ENCODE measurements at places on chromosomes 4 and X. TPM values are rescaled to one million over a fixed set of nuclear protein-coding genes. Genes with fewer than 3 reads are reported as not detected.
A peak's percentile ranks its signal among the peaks of the same experiment; 100 is the strongest.

- H3K36me3 ChIP-seq, result no peaks in the 10 kb centered on the region
- peaks cover 1% of the 10 kb centered on the region for H3K27me3 ChIP-seq
- no peak overlapping the region for H3K27ac ChIP-seq
- DNase-seq, result no peak
- no peak overlapping the region for H3K4me3 ChIP-seq
Observed at GRCh38 chr4:131644619-131645018, 1504.5 kb upstream of the PCDH10 start.

Gene FHIP1A
- total RNA-seq, result 1.7 TPM

GRCh38 chr4:185202984-185203485 lies 765 bp downstream of the CFAP97 start:
- peak overlapping the region; percentile 88 for H3K4me3 ChIP-seq
- no peaks in the 10 kb centered on the region for H3K27me3 ChIP-seq
- peak overlapping the region; percentile 99 for H3K27ac ChIP-seq
- peaks cover 53% of the 10 kb centered on the region for H3K4me1 ChIP-seq
- peaks cover 3% of the 10 kb centered on the region for H3K36me3 ChIP-seq

DNA sequence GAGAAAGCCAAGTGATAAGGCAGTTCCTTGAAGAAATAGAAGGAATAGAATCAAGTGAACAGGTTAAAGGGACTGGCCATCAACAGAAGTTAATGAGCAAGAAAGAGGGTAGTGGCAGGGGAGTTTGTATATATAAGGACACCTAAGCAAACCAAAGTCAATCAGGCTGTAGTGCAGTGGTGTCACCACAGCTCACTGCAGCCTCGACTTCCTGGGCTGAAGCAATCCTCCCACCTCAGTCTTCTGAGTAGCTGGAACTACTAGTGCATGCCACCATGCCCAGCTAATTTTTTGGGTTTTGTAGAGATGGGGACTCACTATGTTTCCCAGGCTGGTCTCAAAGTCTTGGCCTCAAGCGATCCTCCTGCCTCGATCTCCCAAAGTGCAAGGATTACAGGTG lies 15.9 kb downstream of the ACOT9 start:
- no peak for DNase-seq
- no peak overlapping the region for H3K27ac ChIP-seq
- no peaks in the 10 kb centered on the region for H3K27me3 ChIP-seq
- no peaks in the 10 kb centered on the region for H3K4me1 ChIP-seq
- peaks cover 37% of the 10 kb centered on the region for H3K36me3 ChIP-seq
- H3K4me3 ChIP-seq, result no peak overlapping the region

GRCh38 chr4:71210823-71211222 lies 128.0 kb upstream of the SLC4A4 start:
- H3K36me3 ChIP-seq, result no peaks in the 10 kb centered on the region
- no peak overlapping the region for H3K27ac ChIP-seq
- H3K27me3 ChIP-seq, result no peaks in the 10 kb centered on the region
- H3K4me1 ChIP-seq, result peaks cover 54% of the 10 kb centered on the region
- DNase-seq, result no peak

DNA sequence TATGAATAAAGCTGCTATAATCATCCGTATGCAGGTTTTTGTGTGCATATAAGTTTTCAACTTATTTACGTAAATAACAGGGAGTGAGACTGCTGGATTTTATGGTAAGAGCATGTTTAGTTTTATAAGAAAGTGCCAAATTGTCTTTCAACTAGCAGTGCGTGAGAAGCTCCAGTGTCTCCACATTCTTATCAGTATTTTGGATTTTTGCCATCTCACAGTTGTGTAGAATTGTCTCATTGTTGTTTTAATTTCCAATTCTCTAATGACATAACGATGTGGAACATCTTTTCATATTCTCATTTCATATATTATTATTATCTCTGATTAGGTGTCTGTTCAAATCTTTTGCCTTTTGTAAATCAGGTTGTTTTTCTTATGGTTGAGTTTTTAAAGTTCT lies 49.0 kb upstream of the WDR17 start:
- no peak overlapping the region for H3K4me3 ChIP-seq
- no peaks in the 10 kb centered on the region for H3K4me1 ChIP-seq
- no peaks in the 10 kb centered on the region for H3K36me3 ChIP-seq
- H3K27ac ChIP-seq, result no peak overlapping the region
- no peak for DNase-seq
- H3K27me3 ChIP-seq, result peaks cover 3% of the 10 kb centered on the region

Gene SUV39H1
- total RNA-seq, result 4.7 TPM

Gene PJA1
- 30.1 TPM for total RNA-seq

- H3K4me1 ChIP-seq, result no peaks in the 10 kb centered on the region
- no peak overlapping the region for H3K4me3 ChIP-seq
- H3K36me3 ChIP-seq, result no peaks in the 10 kb centered on the region
- DNase-seq, result no peak
Observed at GRCh38 chr4:172243551-172243950, 430.3 kb downstream of the GALNTL6 start.

Gene TLR8
- not detected for total RNA-seq

- H3K27me3 ChIP-seq, result peaks cover 10% of the 10 kb centered on the region
- no peak overlapping the region for H3K27ac ChIP-seq
- no peaks in the 10 kb centered on the region for H3K4me1 ChIP-seq
Observed at GRCh38 chr4:81130569-81130968, 84.5 kb downstream of the PRKG2 start.

Gene LPAR4
- 3.6 TPM for total RNA-seq

- peaks cover 36% of the 10 kb centered on the region for H3K4me1 ChIP-seq
Observed at GRCh38 chr4:54101190-54102041, 1.5 kb downstream of the GSX2 start.

Gene WAS
- total RNA-seq, result 0.37 TPM

DNA sequence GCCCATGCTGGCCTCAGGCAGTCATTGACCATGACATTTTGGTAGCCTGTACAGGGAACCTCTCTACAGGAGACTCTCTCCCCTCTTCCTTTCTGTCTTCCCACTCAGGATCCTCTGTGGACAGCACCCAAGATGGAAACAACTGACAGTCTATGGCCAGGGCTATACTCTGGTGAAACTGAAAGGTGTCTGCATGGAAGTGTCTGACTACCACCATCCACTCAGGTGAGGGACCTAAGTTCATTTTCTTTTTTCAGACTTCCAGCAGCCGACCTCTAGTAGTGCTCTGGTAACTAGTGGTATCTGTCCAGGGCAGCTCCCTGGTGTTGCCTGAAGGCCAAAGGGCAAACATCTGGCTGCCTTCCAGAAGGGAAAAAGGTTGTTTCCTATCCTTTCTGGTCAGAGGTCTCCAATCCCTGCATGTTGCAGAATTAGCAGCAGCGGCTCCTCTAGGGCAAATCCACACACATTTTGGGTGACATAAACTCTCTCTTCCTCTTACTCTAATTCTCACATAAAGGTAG lies 804.5 kb downstream of the C4orf33 start:
- H3K27ac ChIP-seq, result no peak overlapping the region
- H3K4me1 ChIP-seq, result no peaks in the 10 kb centered on the region
- no peak for DNase-seq

DNA sequence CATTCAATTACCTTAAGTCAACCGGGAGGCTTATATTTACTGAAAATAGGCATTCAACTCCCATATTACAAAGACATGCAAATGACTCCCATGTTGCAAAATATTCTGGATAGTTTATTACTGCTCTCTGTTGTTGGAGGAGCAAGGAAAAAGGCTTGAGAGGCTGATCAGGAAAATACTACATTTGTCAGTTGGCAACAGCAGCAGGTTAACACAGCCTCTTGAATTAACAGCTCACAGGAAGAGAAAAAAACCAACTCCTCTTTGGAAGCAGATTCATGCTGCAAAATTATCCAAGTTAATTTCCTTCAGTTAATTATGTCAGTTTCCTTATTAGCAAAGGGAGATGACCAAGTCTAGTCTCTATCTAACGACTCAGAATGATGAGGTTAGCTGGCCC lies 238.9 kb downstream of the MAML3 start:
- no peaks in the 10 kb centered on the region for H3K36me3 ChIP-seq
- no peak overlapping the region for H3K4me3 ChIP-seq
- peaks cover 63% of the 10 kb centered on the region for H3K4me1 ChIP-seq
- no peak overlapping the region for H3K27ac ChIP-seq
- DNase-seq, result no peak

Gene CNKSR2
- 1.7 TPM for total RNA-seq

Gene PI4K2B
- total RNA-seq, result 15.5 TPM

Gene GYPE
- not detected for total RNA-seq

Gene OGT
- total RNA-seq, result 108 TPM

Gene TEX11
- total RNA-seq, result not detected

GRCh38 chr4:69823048-69823447 lies 36.9 kb downstream of the SULT1E1 start:
- peaks cover 5% of the 10 kb centered on the region for H3K4me1 ChIP-seq
- no peak overlapping the region for H3K27ac ChIP-seq
- no peaks in the 10 kb centered on the region for H3K27me3 ChIP-seq
- no peaks in the 10 kb centered on the region for H3K36me3 ChIP-seq
- no peak overlapping the region for H3K4me3 ChIP-seq

- H3K27ac ChIP-seq, result no peak overlapping the region
- no peaks in the 10 kb centered on the region for H3K36me3 ChIP-seq
- H3K4me3 ChIP-seq, result no peak overlapping the region
- DNase-seq, result no peak
- no peaks in the 10 kb centered on the region for H3K4me1 ChIP-seq
Observed at GRCh38 chrX:118324588-118324987, 21.3 kb upstream of the WDR44 start.

DNA sequence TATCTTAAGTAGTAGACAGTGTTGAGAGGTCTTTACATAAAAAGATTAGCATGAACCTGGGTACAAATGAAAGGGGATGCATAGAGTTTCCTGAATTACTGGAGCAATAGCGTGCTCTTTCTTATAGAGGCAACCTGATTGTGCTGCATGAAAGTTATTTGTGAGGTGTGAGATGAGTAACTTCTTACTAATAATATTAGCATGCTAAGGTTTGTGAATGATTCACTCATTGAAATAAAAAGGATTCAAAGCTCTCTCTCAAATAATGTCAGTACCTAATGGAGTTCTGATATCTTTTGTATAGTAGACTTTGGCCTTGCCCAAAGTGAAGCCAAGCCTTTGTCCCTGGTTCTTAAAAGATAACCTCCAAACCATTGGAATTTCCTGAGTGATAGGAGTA lies 131.0 kb upstream of the CXXC4 start:
- DNase-seq, result no peak
- H3K27me3 ChIP-seq, result peaks cover 4% of the 10 kb centered on the region
- no peaks in the 10 kb centered on the region for H3K4me1 ChIP-seq
- H3K4me3 ChIP-seq, result no peak overlapping the region
- no peaks in the 10 kb centered on the region for H3K36me3 ChIP-seq

Gene PNMA6F
- not detected for total RNA-seq

GRCh38 chr4:84385203-84385602 lies 113.9 kb downstream of the NKX6-1 start:
- H3K4me3 ChIP-seq, result no peak overlapping the region
- H3K36me3 ChIP-seq, result no peaks in the 10 kb centered on the region
- H3K4me1 ChIP-seq, result no peaks in the 10 kb centered on the region
- H3K27ac ChIP-seq, result no peak overlapping the region
- H3K27me3 ChIP-seq, result peaks cover 21% of the 10 kb centered on the region
- no peak for DNase-seq

GRCh38 chr4:31768756-31769155 lies 1048.6 kb downstream of the PCDH7 start:
- H3K4me1 ChIP-seq, result peaks cover 4% of the 10 kb centered on the region
- H3K27me3 ChIP-seq, result no peaks in the 10 kb centered on the region
- no peak overlapping the region for H3K4me3 ChIP-seq
- no peaks in the 10 kb centered on the region for H3K36me3 ChIP-seq
- DNase-seq, result no peak
- H3K27ac ChIP-seq, result no peak overlapping the region

GRCh38 chr4:55172694-55173287 lies 47.4 kb upstream of the KDR start:
- peaks cover 3% of the 10 kb centered on the region for H3K36me3 ChIP-seq
- no peak for DNase-seq
- H3K4me3 ChIP-seq, result no peak overlapping the region
- H3K27ac ChIP-seq, result no peak overlapping the region
- peaks cover 5% of the 10 kb centered on the region for H3K27me3 ChIP-seq

GRCh38 chr4:159765382-159765781 lies 662.5 kb downstream of the RAPGEF2 start:
- H3K36me3 ChIP-seq, result no peaks in the 10 kb centered on the region
- no peak for DNase-seq
- H3K27me3 ChIP-seq, result no peaks in the 10 kb centered on the region
- no peak overlapping the region for H3K4me3 ChIP-seq

- peaks cover 10% of the 10 kb centered on the region for H3K27me3 ChIP-seq
- no peak overlapping the region for H3K27ac ChIP-seq
- H3K4me3 ChIP-seq, result no peak overlapping the region
Observed at GRCh38 chr4:93030670-93031069, 726.9 kb downstream of the GRID2 start.

DNA sequence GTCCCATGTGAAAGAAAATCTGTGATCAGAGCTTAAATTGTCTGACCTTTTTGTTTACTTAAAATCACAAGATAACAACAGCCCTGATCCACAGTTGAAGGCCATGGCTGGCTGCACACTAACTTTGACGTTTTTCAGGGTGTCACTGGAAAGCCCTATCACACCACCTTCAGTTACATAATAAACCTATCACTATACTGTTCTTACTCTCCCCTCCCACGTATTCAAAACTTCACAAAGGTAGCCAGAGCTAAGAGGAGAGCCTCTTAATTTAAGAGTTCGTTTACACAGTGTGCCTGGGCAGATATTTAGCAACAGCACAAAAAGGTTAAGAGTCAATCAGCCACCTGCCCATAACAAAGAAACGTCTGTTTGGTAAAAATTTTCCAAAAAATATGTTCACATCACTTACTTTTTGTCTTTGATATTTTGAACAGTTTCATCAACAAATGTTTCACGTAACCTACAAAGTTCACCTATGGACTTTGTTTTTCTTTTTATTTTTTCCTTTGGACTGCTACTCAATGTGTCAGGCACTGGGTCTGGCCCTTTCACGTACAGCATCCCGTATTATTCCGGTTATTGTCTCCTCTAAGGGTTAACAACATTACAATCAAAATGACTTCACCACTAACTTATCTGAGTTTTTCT lies 25.0 kb downstream of the RFC1 start:
- no peak overlapping the region for H3K4me3 ChIP-seq
- H3K27ac ChIP-seq, result no peak overlapping the region
- peaks cover 11% of the 10 kb centered on the region for H3K36me3 ChIP-seq

DNA sequence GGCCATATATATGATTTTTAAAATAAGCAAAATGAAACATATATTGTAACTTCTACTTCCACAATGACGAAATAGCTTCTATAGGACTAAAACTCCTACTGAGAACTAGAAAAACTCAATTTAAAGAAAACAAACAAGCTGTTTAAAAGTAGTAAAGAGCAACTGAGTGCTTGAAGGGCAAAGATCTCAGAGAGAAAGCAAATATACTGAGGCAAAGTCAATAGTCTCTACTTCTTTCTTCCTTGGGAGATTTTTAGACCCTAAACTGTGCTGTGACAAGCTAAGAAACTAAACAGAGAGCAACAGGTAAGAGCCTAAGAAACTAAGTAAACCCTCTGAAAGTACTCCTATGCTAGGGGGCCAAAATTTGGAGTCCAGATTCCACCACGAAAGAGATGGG lies 8.6 kb downstream of the RCHY1 start:
- H3K27me3 ChIP-seq, result no peaks in the 10 kb centered on the region
- DNase-seq, result no peak
- H3K27ac ChIP-seq, result no peak overlapping the region
- no peak overlapping the region for H3K4me3 ChIP-seq
